ENCODE measurements at places on chromosomes 13 and 19.

DNA sequence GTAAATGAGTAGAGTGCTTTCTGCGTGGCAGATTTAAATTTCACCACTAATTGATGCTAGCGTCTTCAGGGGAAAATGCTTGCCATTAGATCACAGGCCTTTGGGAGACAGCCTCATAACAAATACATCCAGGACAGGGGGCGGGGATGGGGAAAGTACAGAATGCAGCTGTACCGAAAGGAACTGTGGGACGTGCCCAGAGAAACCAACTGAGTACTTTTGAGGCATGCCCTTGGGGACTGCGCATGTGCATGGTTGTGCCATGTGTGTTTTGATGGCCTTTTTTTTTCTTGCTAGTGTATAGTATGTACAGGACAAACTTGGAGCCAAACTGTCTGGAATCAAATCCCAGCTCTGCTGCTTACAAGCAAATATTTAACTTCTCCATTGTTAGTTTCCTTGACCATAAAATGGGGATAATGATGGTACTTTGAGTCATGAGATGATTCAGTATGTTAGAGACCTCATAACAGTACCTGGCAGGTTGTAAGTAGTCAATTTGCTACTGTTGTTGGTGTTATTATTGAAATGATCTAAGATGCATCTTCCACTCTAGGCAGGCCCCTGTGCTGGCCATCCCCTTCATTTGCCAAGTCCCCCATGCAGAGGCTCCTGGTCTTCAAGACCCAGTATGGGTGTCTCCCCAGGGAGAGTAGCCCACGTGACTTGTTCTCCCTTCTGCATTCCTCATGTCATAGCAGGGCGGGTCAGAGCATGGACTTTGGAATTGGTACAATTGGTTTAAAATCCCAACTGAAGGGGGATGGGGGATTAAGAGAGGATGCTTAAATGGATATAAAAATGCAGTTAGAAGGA lies 68.3 kb upstream of the NPAS1 start:
- no peak for DNase-seq

DNA sequence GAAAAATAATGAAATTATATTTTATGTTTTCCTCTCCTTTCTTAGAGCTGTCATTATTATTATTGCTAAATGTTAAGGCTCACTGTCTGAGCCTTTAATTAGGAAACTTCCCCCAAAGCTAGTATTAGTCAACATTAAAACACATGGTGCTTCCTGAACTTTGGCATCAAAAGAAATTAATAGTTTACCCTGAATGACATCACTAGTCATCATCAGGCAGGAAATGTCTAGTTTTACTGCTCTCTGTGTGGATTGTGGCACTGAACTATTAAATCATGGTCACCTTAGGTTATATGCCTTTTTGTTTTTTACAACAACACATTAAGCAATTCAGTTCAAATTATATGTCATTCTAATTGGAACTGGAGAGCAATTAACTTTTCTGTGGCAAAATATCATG lies 595.5 kb downstream of the SLITRK1 start:
- DNase-seq, result no peak

DNA sequence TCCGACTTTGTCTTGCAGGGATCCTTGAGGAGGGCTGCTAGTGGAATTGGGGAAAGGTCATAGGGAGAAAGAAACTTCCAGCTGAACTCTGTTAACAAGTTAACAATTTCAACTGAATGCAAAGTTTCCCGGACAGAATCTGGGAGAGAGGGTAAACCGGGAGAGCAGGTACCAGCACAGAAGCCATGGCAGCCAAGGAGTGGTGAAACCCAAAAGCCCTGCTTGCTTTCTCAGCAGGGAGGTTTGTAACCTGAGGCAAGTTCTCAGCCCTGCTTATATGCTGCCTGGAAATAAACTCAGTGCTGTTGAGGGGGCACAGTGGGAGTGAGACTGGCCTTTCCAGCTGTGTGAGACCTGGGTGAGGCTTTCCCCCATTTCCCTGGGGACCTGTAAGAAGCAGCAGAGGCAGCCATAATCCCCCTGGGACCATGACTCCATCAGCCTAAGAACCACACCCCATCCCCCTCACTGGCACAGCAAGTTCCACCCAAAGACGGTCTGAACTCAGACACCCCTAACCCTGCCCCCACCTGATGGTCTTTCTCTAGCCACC lies 84.0 kb downstream of the SUCLA2 start:
- DNase-seq, result no peak

DNA sequence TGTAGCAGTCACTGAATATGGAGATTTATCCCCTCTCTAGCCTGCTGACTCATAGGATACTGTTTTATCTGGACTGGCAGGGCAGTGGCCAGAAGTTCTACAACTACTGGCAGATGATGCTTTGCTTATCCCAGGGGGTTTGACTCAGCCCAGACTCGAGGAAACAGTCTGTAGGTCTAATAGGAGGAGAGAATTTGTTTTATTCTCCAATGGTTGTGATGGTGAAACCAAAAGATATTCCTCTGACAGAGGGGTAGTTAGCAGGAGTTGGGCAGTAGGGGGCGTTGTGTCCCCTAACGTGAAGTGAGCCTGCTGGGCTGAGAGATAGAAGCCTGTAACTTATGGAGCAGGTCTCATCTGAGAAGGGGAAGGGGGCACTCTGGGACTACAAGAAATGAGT lies 74.9 kb downstream of the WTIP start:
- no peak for DNase-seq

GRCh38 chr19:32098968-32099367 lies 246.4 kb upstream of the ZNF507 start:
- no peak for DNase-seq

GRCh38 chr13:53010374-53011105 lies 18.1 kb upstream of the OLFM4 start:
- no peak for DNase-seq

- DNase-seq, result no peak
Observed at GRCh38 chr19:1106841-1107660, 3.3 kb downstream of the GPX4 start.

DNA sequence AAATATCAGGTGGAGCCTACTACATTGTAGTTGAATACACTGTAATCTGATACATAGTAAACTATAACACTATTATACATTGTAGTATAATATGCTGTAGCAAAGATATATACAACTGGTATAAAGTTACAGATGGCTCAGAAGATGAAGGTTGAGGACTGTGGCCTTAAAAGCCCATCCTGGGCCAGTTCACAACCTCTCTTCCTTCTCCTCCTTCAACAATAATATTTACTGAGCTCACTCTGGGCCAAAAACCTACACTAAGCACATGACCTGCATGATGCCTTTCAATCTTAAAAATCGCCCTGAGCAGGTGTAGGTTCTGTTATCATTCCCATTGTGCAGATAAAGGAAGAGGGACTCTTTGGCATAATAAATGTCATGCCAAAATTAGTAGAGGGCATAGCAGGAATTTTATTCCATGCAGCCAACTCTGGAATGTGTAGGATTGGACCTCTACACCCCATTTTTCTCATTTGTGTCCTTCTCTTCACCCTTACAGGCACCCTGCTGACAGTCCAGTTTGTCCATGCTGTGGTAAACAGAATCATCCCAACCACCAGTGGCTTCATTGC lies 14.6 kb upstream of the SIN3B start:
- no peak for DNase-seq

DNA sequence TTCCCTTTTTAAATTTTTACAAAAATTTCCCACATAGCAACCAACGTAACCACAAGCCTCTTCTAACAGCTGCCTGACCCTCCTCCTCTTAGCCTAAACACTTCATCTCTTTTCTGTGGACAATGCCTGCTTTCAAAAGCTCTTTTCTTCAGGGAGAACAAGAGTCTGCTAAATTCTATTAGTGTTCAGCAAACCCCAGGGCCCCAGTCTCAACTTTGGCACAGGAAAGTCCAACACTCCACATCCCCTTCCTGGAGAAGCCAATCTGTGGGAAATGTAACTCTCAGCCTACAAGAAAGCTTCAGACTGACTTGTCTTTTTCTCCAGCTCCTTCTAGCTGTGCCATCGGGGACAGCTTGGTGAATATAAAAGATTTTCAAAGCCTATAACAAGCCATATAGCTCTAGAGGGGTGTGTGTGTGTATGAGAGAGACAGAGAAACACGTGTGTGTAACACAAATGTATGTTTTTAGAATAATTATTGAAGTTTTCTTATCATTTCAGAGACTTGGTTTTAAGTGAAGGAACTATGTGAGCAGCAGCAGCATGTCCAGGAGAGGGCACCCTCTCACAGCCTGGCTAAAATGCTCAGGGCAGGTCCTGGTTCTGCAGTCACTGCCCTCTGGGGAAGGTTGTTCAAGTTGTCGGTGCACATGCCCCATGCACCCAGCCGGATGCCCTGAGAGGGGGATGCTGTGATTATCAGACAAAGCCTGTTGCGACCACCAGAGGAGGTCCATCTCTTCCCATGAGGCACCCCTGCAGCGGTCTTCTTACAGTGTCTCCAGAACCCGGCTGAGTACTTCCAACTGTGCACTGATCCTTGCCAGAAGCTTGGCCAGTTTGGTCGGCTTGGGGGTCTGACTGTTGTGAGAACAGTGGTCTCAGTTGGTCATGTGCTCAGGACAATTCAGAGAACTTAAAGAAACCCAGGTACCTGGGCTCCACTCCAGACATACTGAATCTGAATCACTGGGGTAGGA lies 34.4 kb downstream of the CCDC70 start:
- no peak for DNase-seq

DNA sequence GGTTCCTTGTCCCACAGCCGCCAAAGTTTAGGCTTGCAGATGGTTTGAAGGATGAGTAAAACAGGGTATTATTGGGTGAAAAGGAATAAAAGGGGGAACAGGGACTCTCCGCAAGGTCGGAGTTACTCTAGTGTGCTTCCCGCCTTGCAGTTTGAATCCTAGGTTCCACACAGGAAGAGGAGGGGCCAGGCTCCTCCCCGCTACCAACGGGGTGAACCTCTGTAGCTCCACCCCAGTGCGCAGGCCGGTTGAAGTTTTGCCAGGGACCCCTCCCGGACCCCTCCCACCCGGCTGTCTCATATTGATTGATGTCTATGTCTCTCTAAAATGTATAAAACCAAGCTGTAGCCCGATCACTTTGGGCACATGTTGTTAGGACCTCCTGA lies 11.6 kb upstream of the GTF2F2 start:
- no peak for DNase-seq

- DNase-seq, result no peak
Observed at GRCh38 chr19:33294058-33294798, 8.1 kb downstream of the CEBPA start.

DNA sequence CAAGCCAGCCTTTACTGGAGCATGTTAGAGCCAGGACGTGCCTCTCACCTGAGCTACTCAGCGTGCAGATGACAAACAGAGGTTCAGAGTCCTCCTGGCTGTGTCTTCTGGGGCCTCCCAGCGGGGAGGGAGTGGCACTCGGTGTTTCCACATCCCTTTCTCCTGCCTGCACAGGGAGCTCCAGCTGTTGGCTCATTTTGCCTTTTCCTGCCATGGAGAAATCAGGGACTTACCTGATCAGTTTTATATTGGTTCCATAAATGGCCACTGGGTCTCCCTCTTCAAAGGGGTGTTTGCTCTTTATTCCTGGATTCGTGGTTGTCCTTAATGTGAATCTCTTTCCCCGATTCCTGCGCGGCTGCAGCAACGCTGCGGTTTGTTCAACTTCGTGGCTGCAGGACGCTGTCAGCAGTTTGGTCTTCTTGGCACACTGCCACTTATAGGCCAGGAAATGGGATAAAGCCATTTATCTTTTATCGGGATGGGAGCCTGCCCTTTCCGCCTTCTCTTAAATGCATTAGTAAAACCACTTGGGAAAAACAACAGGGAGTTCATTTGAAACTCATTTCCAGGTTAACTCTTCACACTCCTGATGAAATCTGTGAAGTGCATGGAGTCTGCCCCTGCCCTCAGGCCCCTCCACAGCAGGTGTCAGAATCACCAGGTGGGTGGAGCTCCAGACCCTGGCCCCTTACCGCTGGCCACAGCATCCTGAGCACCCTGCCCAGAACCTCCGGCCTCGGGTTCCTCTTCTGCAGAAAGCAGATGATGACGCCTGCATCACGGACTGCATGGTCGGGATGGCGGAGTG lies 39.8 kb upstream of the MCF2L start:
- no peak for DNase-seq

GRCh38 chr13:111387026-111387871 lies 66.8 kb downstream of the TEX29 start:
- no peak for DNase-seq

DNA sequence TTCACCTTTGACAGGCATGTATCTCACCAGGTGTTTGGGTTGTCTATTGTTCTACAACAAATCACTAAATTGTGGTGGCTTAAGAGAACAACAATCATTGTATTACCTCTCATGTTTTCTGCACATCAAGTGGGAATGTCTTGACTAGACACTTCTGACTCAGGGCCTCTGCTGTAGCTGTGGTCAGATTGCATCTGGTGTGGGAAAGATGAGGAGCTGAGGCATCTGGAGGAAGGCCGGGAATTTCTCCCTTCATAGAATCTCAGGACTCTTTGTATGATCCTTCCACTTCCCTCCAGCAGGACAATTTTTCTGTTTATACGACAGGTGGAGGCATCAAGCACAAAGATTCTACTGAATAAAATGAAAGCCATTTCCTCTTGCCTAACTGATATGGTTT lies 511.8 kb upstream of the NBEA start:
- no peak for DNase-seq

- no peak for DNase-seq
Observed at GRCh38 chr19:37218592-37218935, 550 bp downstream of the ZNF383 start.

- DNase-seq, result no peak
Observed at GRCh38 chr13:97904059-97904458, 49.4 kb upstream of the IPO5 start.

GRCh38 chr13:28796938-28797257 lies 23.2 kb upstream of the MTUS2 start:
- DNase-seq, result no peak

DNA sequence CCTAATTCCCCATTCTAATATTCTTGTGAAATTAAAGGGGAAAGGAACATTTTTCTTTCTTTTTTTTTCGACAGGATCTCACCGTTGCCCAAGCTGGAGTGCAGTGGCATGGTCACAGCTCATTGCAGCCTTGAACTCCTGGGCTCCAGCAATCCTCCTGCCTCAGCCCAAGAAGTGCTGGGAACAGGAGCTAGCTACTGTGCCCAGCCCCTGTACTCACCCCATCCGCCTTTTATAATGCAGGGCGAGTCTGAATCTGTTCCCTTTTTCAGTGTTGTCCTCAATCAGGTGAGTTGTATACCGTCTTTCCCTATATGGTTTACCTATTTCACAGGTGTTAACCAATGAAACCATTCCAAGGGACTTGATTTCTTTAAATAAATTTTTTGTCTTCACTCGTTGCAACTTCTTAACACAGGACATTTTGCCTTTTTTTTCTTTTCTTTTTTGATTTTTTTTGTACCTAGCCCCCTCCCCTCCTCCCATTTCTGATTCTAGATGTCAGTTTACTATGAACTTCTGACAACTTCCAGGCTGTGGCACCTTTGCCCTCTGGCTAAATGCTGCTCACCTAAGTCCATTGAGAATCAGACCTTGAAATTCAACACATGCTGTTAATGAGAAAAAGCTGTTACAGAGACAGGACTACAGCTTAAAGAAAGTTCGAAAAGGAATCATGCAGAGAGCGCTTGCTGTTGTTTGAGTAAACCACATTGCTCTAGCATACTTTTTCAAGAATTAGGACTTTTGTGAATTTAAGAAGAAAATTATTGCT lies 562.1 kb upstream of the KLF12 start:
- no peak for DNase-seq

GRCh38 chr13:73765651-73766384 lies 368.4 kb downstream of the KLF12 start:
- DNase-seq, result peak; percentile 47
